Activated gamma-delta T cell treated with anti-CD3 and anti-CD28 coated beads, Interleukin-2, amount 50 U/mL, for 16 hours (primary cell): ENCODE measurements at places on chromosomes 3 and 15.
A peak's percentile ranks its signal among the peaks of the same experiment; 100 is the strongest.

GRCh38 chr3:103499132-103499900 lies 1064.5 kb downstream of the ZPLD1 start:
- no peak for DNase-seq

DNA sequence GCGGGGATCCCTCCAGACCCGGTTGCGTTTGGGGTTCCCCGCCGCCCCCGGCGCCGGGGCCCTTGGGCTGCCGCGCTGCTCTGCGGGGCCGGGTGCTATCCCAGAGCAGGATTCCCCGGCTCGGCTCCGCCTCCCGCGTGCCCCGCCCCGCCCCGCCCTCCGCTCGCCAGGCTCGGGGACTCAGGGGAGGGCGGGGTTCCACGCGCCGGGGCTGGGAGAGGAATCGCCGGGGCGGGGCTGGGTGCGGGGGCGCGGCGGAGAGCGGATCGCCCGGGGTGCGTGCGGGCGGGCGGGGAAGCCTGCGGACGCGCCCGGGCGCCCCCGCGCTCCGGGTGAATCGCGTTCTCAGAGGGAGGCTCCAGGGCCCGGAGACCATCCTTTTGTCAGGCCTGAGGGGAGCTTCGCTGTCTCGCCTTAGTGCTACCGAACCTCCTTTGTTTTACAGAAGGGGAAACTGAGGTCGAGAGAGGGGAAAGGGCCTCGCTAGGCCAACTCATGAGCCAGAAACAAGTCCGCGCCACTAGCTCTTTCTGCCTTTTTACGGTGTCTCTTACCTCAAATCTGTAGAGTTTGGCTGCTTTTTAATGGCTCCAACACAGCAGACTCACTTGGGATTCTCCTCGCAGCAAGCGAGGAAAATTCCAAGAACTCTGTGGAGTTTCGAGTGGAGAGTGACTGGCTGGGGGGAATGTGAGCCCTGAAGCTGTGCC lies at the start of gene TMEM158:
Gene TMEM158 (minus strand): TSS at position 82 of the 710 bp plus-strand sequence. CDS start 260 bp downstream, outside the sequence.
- DNase-seq = peak; percentile 33

GRCh38 chr3:139916271-139916670 lies 18.7 kb upstream of the CLSTN2 start:
- DNase-seq = no peak

GRCh38 chr3:186620213-186621092 lies 7.6 kb downstream of the AHSG start:
- no peak for DNase-seq

GRCh38 chr3:126551839-126552687 lies 6.7 kb downstream of the C3orf22 start:
- DNase-seq = no peak

GRCh38 chr3:36650271-36650671 lies 114.1 kb downstream of the DCLK3 start:
- DNase-seq = no peak

- DNase-seq = no peak
Observed at GRCh38 chr3:17028363-17028762, 143.6 kb downstream of the PLCL2 start.
